ENCODE measurements at places on chromosomes 3 and 15.

DNA sequence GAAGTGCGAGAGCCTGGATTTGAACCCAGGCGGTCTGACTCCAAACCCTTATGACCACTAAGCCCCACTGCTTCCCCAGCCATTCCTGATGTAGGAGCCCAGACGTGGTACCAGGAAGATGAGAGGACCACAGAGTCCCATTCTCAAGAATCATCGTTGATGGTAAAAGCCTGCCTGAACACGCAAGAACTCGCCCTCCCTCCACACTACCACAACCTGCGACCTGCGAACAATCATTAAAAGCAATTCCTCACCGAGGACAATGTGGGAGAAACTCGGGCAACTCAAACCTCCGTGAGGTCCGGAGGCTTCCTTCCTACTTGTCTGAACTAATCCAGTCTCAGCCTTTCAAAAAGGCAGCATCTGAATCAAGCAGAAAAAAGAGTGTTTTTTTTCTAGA, 10.3 kb downstream of the MAGI1 start:
- DNase-seq, result no peak

DNA sequence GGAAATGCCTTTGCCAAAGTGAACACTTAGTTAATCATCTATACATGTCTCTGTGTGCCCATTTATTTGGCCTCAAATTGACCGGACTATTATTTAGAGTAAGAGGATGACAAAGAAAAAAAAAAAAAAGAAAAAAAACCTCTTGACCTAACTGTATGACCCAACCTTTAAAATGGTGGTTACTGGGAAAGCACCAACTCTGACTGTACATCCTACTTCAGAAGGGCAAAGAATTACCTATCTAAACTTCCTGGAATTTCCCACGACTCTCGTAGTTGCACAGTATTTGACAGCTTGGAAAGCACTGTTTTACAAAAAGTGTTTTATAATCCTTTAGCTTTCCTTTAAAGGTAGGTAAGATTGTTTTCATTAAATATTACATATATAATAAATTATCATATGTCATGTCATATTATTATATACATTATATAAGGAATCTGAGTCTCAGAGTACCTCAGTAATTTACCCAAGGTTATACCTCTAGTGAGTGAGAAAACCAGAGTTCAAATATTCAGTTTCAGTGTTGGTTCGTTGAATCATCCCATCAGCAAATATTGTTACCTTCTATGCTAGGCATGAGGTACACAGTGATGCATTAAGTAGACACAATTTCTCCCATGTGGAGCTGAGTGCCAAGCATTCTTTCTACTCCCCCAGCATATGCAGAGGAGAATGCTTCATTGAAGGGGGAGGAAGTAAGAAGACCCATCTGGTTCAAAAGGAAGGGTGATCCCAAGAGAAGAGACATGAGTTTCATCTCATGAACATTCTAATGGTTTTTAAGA, 5.0 kb downstream of the BCL2A1 start:
- no peak for DNase-seq

GRCh38 chr3:101660714-101661113, 16.2 kb downstream of the ZBTB11 start:
- DNase-seq, result no peak

DNA sequence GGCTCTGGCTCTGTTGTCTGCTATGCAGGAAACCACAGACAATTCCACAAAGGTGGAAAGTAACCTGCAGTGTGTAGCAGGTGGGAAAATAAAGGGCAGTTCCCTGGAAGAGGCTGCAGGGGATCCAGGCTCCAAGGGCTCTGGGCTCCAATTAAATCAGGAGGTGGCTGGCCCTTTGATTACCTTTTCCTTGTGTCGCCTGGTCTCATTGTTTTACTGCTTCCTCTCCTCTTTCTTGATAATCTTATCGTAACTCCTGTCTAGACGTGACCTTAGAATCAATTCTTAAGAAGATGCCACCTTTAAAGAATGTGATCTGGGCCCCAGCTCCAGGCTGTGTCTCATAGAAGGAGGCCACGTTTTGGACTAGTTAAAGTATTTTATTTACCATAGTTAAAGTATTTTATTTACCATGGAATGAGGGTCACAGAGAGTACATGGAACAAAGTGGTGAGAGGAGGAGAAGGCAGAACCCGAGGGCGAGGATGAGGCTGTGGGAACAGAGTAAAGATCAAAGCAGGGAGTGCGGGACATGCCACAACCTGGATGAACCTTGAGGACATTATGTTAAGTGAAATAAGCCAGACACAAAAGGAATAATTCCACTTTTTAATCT, 237.5 kb upstream of the STT3B start:
- DNase-seq, result no peak

GRCh38 chr3:77063423-77063822, 23.5 kb downstream of the ROBO2 start:
- DNase-seq, result no peak

DNA sequence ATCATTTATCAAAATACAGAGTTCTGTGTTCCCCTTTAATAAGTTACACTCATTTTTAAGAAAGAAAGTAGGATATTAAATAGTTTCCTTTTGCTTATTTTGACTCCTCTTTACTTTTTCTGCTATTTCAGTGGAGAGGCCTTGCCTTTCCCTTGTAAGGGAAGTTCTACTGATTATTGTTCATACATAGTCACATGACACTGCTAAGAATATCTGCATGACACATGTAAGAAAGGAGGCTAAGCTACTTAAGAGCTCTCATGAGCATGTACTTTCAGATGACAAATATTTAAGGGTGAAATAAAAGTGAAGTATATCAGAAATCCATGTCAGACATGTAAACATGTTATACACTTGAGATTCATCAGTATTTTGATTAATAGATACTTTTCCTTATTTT, 39.0 kb downstream of the MYRIP start:
- DNase-seq, result no peak

- DNase-seq, result no peak
These were observed 311.5 kb downstream of the CNTN3 start for GRCh38 chr3:74302969-74303368.

DNA sequence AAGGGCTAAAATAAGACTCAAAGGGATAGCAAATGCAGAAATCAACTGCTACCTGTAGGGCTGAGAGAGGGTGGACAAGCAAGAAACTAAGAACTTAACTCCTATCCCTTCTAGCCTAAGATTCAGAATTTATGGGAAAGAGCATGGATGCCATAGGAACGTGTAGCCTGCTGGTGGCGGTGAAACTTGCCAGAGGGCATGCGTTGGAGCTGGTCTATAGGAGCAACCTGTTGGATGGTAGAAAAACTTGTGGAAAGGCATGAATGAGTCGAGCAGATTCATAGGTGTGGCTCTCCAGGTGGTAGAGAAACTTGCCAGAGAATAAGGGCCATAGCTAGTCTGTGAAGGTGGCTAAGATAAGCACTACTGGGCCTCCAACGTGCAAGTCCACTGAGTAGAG, 137.2 kb downstream of the DOCK3 start:
- DNase-seq, result no peak

Data from hematopoietic multipotent progenitor cell treated with erythropoietin and hydrocortisone succinate and interleukin-3 and kit ligand, for 8 days (in vitro differentiated cells).